ENCODE measurements at places on chromosomes 7 and 10.
A peak's percentile ranks its signal among the peaks of the same experiment; 100 is the strongest.

GRCh38 chr10:106894692-106895091 lies 269.8 kb downstream of the SORCS1 start:
- no peak for DNase-seq
- no peaks in the 10 kb centered on the region for H3K4me1 ChIP-seq
- H3K27me3 ChIP-seq, result no peaks in the 10 kb centered on the region
- H3K4me3 ChIP-seq, result no peak overlapping the region
- H3K36me3 ChIP-seq, result no peaks in the 10 kb centered on the region

- no peak for DNase-seq
- peaks cover 61% of the 10 kb centered on the region for H3K36me3 ChIP-seq
- H3K4me3 ChIP-seq, result no peak overlapping the region
- peaks cover 27% of the 10 kb centered on the region for H3K4me1 ChIP-seq
- H3K27ac ChIP-seq, result no peak overlapping the region
Observed at GRCh38 chr7:30433082-30433481, 45.5 kb downstream of the NOD1 start.

GRCh38 chr7:129090300-129090907 lies 35.5 kb upstream of the TNPO3 start:
- no peaks in the 10 kb centered on the region for H3K36me3 ChIP-seq
- H3K27me3 ChIP-seq, result peaks cover 6% of the 10 kb centered on the region
- H3K4me3 ChIP-seq, result no peak overlapping the region
- H3K4me1 ChIP-seq, result no peaks in the 10 kb centered on the region

DNA sequence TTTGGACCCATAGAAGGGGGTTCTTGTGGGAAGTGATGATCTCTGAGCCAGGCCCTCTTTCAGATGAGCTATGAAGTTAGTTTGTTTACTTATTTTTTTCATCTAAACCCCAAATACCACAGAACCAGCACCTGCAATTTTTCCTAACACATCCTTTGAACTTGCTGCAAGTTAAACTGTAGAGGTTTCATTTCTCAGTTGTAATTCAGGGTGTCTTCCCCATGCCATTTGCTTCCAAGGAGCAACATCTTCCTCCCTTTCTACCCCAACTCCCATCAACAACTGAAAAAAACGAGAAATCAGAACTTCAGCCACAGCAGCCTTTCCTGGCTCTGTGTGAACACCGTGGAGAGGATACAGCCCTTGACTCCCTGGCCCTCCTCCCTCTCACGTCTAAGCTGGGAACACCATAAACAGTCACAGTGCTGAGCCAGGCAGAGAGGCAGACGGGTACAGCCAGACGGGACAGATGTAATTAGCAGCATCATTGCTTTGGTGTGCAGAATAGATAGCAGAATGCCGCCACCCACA lies 63.6 kb downstream of the RGS10 start:
- H3K4me1 ChIP-seq, result peaks cover 8% of the 10 kb centered on the region
- H3K36me3 ChIP-seq, result peaks cover 3% of the 10 kb centered on the region
- peaks cover 4% of the 10 kb centered on the region for H3K27me3 ChIP-seq
- H3K4me3 ChIP-seq, result no peak overlapping the region

DNA sequence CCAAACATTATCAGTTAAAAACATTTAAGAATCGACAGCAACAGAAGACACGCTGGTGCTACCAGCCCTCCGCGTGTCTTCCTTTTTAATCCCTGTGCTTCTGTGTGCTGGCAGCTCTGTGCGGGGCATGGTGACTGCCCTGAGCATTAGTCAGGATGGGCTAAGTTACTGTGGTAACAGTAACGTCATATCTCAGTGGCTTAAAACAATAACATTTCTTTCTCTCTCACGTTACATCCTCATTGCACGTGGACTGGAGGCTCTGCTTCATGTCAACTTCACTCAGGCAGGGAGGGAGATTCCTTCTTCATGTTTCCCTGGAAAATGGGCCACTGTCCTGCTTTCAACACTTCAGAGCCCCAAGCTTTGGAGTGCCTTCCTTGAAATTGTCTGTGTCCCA lies 378.5 kb downstream of the CCSER2 start:
- no peak overlapping the region for H3K27ac ChIP-seq
- no peaks in the 10 kb centered on the region for H3K36me3 ChIP-seq
- peaks cover 2% of the 10 kb centered on the region for H3K27me3 ChIP-seq

GRCh38 chr10:77405771-77406241 lies 231.8 kb downstream of the KCNMA1 start:
- no peaks in the 10 kb centered on the region for H3K36me3 ChIP-seq
- H3K27ac ChIP-seq, result peak overlapping the region; percentile 26
- H3K4me3 ChIP-seq, result no peak overlapping the region
- H3K4me1 ChIP-seq, result peaks cover 15% of the 10 kb centered on the region
- H3K27me3 ChIP-seq, result peaks cover 3% of the 10 kb centered on the region
- DNase-seq, result peak; percentile 34

GRCh38 chr10:74290708-74291107 lies 139.7 kb downstream of the ADK start:
- H3K4me3 ChIP-seq, result no peak overlapping the region
- H3K4me1 ChIP-seq, result no peaks in the 10 kb centered on the region
- DNase-seq, result no peak
- H3K27ac ChIP-seq, result no peak overlapping the region

- no peak overlapping the region for H3K4me3 ChIP-seq
- DNase-seq, result no peak
- no peak overlapping the region for H3K27ac ChIP-seq
Observed at GRCh38 chr7:14055813-14056212, 66.3 kb upstream of the ETV1 start.

DNA sequence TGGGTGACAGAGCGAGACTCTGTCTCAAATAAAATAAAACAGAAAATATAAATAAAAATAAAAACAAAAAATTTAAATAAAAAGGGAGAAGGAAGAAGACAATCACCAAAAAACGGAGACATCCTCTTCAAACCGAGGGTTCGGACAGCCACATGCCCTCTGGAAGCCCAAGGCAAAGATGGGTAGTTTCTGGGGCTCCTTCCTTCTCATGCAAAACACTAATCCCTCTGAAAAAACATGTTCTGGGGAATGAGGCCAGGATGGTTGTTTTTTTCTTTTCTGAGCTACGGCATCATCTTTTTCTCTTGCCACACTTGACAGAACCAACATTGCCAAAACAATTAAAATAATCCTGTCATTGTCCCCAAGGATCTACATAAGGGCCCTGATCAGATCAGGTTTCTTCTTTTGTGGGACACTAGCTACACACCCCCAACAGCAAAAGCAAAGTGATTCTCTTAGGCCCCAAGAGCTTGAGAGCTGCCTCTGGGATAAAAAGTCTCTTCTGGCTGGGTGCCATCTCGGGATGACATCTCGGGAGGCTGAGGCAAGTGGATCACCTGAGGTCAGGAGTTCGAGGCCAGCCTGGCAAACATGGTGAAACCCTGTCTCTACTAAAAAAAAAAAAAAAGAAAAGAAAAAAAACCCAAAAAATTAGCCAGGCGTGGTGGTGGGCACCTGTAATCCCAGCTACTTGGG lies 14.2 kb upstream of the POR start:
- no peaks in the 10 kb centered on the region for H3K4me1 ChIP-seq
- no peak overlapping the region for H3K4me3 ChIP-seq
- no peaks in the 10 kb centered on the region for H3K36me3 ChIP-seq
- no peak overlapping the region for H3K27ac ChIP-seq

DNA sequence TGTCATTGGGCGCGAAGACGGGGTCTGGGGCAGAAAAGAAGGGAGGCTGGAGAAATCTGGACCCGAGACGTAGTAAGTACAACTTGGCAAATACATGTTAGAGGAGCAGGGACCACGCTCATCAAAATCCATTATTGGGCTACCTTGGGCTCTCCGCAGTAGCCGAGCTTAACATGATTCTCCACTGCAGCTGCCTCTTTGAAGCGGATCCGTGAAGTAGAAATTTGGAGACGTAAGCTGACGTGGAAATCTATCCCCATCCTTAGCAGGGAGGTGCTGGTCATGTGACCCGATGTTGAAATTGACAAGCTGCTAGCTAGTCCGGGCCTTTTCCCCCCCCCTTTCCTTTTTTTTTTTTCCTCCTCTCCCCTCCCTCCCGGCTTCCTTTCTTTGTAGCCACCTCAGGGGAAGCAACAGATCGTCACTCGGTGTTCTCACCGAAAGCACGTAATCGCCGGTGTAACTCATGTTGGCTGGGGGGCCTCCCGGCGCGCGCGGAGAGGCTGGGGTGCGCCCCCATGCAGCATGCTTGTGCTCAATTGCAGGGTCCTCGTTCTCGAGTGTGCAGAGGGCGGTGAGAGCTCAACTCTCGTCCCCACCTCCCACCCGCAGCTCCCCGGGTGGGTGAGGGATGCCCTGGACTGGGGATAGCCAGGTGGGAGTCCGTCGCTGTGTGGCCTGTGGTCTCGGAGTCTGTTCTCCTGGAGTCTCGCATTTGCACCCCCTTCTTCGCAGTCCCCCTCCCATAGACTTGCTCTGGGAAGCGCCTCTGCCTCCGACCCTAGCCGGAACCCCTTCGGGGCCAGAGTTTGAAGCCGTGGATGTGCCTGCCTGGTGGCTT lies at the start of gene HOXA11:
HOXA11 (minus strand) TSS at position 220 of the 841 bp plus-strand sequence; CDS start at position 132, 88 bp downstream.
- peaks cover 43% of the 10 kb centered on the region for H3K4me1 ChIP-seq
- H3K4me3 ChIP-seq, result peak within 1 kb of the TSS; percentile 79
- no peak for DNase-seq
- H3K27ac ChIP-seq, result no peak within 1 kb of the TSS
- peaks cover 2% of the 10 kb centered on the region for H3K36me3 ChIP-seq
- peaks cover 45% of the 10 kb centered on the region for H3K27me3 ChIP-seq

DNA sequence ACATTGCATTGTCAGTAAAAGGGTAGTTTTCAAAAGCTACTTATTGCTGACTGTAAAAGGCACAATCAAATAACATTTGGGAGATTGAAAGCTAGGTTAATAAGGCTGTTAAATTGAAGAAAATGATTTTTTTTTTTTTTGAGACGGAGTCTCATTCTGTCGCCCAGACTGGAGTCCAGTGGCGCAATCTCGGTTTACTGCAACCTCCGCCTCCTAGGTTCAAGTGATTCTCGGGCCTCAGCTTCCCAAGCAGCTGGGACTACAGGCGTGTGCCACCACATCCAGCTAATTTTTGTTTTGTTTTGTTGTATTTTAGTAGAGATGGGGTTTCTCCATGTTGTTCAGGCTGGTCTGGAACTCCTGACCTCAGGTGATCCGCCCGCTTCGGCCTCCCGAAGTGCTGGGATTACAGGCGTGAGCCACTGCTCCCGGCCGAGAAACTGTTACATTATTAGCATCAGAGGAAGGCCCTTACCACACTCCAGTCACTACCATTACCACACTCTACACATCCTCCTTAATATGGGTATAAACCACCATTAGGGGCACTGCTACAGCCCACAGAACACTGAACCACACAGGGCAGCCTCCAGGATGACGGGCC lies 1.0 kb downstream of the CYP51A1 start:
- peak overlapping the region; percentile 98 for H3K4me3 ChIP-seq
- no peak for DNase-seq
- H3K36me3 ChIP-seq, result peaks cover 24% of the 10 kb centered on the region
- peaks cover 15% of the 10 kb centered on the region for H3K27me3 ChIP-seq
- peak overlapping the region; percentile 74 for H3K27ac ChIP-seq
- peaks cover 36% of the 10 kb centered on the region for H3K4me1 ChIP-seq

DNA sequence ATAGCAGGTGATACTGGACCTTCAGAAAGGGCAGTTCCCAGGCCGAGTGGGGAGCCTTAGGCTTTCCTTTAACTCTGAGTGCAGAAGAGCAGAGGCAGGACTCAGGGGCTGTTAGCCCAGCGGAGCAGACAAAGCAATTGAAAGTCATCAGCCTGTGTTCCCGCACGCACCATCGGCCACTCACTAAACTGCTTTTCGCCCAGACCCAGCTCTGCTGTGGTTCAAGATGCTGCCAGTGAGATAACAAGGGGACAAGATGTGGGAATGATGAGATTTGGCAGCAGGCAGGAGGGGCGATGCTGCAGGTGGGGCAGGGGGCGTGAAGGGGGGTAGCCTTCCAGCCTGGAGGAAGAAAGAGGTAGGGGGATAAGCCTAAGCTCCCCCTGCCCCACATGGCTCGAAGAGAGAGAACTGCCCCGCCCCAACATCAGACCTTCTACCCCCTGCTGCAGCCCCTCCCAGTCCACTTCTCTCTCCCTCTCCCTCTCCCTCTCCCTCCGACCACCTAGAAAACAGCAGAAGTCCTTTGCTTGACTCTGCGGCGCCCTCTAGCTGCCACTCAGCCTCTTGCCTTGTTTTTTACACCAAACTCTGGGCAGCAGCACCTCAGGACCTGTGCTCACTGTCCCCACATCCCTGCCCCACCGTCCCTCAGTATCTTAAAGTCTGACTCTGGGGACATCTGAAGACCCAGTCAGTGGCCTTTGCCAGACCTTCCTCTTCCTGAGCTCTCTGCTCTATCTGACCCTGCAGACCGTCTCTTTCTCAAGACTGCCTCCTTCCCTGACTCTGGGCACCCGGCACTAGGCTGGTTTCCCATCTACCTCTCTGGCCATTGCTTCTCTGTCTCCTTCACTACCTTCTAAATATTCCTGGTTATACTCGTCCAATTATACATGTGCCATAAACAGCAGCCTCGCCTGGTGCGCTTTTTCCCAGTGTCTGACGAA lies 110.5 kb downstream of the C10orf105 start:
- H3K27me3 ChIP-seq, result peaks cover 4% of the 10 kb centered on the region
- H3K36me3 ChIP-seq, result no peaks in the 10 kb centered on the region
- no peaks in the 10 kb centered on the region for H3K4me1 ChIP-seq
- no peak overlapping the region for H3K4me3 ChIP-seq

- no peak overlapping the region for H3K4me3 ChIP-seq
- peaks cover 4% of the 10 kb centered on the region for H3K4me1 ChIP-seq
- no peak for DNase-seq
- no peaks in the 10 kb centered on the region for H3K36me3 ChIP-seq
Observed at GRCh38 chr7:47726047-47726726, 144.3 kb upstream of the TNS3 start.

- H3K4me1 ChIP-seq, result no peaks in the 10 kb centered on the region
- H3K36me3 ChIP-seq, result no peaks in the 10 kb centered on the region
- no peak overlapping the region for H3K27ac ChIP-seq
- no peaks in the 10 kb centered on the region for H3K27me3 ChIP-seq
- DNase-seq, result no peak
Observed at GRCh38 chr10:12656518-12657142, 307.3 kb downstream of the CAMK1D start.

DNA sequence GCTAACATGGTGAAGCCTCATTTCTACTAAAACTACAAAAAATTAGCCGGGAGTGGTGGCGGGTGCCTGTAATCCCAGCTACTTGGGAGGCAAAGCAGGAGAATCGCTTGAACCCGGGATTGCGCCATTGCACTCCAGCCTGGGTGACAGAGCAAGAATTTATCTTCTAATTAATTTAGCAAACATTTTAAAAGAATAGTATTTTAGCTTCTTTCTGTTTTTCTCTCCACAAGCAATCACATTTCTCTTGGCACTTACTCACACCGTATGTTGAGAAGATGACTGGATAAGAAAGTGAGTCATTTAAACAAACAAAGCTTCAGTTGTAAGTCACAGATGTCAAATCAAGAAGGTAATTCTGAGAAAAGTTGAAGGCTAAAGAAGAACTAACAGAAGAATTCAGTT lies 264.0 kb downstream of the ARL4A start:
- no peaks in the 10 kb centered on the region for H3K27me3 ChIP-seq
- no peak for DNase-seq
- H3K4me1 ChIP-seq, result peaks cover 8% of the 10 kb centered on the region

- H3K27ac ChIP-seq, result no peak overlapping the region
- peaks cover 4% of the 10 kb centered on the region for H3K4me1 ChIP-seq
- H3K4me3 ChIP-seq, result no peak overlapping the region
- no peaks in the 10 kb centered on the region for H3K27me3 ChIP-seq
Observed at GRCh38 chr7:128747327-128748079, 8.3 kb downstream of the CALU start.

All from endothelial cell (in vitro differentiated cells).